ENCODE measurements at places on chromosomes 1 and 21.

GRCh38 chr1:7667625-7668218, 103.4 kb upstream of the VAMP3 start:
- peak; percentile 90 for DNase-seq

DNA sequence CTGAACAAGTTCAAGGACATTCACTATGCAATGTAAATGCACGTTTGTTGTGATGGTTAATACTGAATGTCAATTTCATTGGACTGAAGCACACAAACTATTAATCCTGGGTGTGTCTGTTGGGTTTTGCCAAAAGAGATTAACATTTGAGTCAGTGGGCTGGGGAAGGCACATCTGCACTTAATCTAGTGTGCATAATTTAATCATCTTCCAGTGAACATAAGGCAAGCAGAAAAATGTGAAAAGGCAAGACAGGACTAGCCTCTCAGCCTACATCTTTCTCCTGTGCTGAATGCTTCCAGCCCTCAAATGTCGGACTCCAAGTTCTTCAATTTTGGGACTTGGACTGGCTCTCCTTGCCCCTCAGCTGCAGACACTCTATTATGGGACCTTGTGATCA, 40.1 kb downstream of the PRPF38A start:
- DNase-seq, result no peak

GRCh38 chr1:44377925-44378784, 23.1 kb upstream of the ERI3 start:
- DNase-seq, result peak; percentile 45

DNA sequence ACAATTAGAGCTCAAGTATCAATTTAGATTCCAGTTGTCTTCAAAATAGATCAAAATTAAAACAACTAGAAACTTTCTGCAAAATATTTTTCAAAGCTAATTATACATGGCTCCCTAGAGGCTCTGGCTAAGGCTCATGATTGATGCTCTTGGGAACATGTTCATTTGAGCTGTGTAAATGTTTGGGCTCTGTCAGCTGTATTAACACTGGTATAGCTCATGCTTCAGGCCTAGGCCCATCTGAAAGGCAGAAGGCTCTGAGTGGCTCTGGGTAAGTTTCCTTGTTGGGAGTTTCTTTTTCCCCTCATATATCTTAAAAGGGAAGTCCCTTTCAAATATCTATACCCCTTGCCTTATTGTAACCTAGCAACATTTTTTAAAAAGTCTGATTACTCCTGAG, 81.3 kb downstream of the UROD start:
- no peak for DNase-seq

DNA sequence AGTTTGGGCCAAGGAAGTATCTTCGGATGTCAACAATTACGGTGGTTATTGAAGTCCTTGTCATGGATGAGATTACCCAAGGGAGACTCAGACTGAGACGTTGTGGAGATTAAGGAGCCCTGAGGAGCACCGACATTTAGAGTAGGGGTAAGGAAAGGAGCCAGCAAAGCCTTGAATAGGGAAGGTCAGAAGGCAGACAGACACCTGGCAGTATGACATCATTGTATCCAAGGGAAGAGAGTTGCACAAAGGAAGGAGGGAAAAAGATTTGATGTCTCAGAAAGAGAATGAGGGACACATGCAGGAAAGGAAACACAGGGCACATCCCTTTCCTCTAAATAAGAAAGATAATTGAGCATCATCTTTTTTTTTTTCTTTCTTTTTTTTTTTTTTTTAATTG, 11.7 kb downstream of the LAMC2 start:
- no peak for DNase-seq

DNA sequence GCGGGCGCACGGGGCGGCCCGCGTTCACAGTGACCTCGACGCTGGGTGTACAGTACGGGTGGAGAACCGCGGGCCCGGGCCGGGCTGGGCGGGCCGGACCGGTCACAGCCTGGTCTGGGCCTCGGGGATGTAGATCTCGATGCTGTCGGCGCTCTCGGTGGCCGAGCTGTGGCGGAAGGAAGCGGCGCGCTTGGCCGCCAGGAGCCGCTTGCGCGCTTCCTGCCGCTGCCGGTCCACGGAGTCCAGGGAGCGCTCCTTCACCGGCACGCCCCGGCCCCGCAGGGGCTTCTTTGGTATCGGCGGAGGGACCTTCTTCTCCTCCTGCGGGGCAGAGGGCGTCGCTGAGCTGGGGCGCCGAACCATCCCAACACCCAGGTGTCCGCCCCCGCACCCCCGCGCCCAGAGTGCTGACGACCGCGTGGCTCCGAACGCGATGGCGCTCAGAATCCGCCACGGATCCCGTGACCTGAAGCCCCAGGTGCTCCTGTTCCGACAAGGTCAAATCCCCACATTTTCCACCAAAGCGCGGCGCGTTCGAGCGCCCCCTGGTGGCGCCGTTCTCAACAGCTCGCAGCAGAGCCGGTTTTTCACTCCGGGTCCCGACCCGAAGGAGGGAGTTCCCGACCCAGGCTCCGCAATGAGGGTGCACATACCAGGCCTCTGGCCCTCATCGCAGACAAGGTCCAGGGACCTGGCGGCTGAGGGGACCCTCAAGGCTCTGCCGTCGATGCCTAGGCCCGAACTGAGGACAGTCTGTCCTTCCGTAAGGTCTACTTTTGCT, 6.6 kb upstream of the SMIM12 start:
- DNase-seq, result peak; percentile 96

Data from activated T-cell treated with anti-CD3 and anti-CD28 coated beads, Interleukin-2, amount 50 U/mL, for 72 hours (primary cell).